ENCODE measurements at places on chromosomes 2 and 18.

DNA sequence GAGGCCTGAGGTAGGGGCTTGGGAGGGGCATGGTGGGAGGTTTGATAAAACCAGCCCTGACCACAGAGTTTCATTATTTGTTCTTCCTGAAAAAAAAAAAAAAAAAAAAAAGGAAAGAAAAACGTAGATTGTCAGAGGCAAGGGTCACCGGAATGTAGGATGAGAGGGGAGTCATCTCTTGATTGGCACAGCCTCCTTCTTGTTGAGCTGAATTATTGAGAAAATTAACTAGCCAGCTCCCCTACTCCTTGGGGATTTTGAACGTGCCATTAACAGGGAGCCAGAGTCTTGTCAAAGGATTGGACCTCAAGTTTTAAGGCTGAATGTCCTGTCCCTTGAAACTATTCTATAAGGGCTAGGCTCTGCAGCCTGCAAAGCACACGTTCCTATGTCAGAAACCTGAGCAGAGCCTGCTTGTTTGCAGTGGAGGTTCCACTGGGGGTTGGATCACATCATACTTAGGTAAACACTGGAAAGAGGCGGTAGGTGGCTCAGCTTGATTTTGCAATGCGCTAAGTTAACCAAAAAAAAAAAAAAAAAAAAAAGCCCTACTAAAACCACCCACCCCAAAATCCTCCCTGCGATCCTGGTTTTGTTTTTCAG is 2.3 kb downstream of the INHBB start:
- DNase-seq = no peak

DNA sequence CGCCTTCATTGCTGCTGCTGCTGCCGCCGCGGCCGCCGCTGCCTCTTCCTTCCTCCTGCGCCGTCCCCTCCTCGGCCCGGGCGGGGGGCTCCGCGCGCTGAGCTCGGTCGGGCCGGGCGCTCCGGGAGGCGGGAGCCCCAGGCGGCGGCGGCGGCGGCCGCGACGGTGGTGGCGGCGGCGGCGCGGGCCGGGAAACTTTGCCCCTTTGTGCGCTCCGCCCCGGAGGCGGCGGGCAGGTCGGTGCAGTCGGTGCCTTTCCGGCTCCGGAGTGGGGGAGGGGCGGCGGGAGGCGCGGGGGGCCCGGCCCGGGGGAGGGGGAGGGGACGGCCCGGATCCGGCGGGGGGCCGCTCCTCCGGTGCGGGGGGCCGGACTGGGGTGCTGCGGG is 205 bp downstream of the TET3 start:
- peak; percentile 69 for DNase-seq

DNA sequence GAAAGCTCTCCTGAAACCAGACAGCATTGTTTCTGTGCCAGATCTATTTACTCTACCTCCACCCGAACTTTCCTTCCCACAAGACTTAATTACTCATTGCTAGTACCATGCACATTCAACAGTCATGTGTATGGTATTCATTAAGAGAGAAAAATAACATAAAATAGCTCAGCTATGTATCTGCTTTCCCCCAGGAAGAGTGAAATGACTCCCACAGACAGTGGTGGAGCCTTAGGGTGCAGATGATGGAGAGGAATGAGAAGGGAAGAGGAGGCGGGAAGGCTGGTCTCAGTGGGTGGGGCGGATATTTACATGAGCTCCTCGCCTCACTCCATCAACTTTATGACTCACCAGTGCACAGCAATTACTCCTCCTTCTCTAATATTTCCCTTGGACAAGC is 724.5 kb downstream of the EPHA4 start:
- DNase-seq = no peak

- no peak for DNase-seq
These were observed 1.2 kb downstream of the SLC39A6 start for GRCh38 chr18:36127836-36128529.

DNA sequence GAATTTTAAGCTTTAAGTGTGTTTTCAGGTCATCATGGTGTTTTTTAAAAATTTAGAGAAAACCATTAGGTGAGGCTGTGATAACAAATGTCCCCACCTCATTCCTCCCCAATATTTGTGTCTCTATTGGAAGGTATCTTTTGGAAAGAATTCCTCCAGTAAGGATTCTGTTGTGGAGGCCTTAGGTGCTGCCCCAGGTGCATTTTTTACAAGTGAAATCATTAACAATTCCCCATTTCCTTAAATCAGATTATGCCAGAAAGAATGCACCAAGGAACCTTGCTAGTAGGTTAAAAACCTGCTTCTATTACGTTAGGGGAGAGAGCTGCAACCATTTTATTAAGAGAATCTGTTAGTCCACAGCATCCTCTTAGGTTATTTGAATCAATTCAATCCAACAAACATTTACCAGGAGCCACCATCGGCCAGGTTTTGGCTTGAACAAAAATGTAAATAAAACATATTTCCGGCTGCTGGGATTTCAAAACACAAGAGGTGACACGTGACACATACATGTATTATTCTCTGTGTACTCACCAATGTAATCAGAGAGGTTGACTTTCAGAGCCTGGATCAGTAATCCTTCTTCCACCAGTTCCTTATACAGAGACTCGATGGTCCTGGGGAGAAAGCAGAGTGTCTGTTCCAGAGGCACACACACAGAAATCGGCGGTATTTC is 112.5 kb upstream of the ASB18 start:
- DNase-seq = no peak

GRCh38 chr18:48777744-48778116 is 173.0 kb downstream of the SMAD7 start:
- peak; percentile 60 for DNase-seq
